CD4-positive, alpha-beta T cell (primary cell): ENCODE measurements at places on chromosomes 2 and 18. TPM values are rescaled to one million over a fixed set of nuclear protein-coding genes. Genes with fewer than 3 reads are reported as not detected.
A peak's percentile ranks its signal among the peaks of the same experiment; 100 is the strongest.

DNA sequence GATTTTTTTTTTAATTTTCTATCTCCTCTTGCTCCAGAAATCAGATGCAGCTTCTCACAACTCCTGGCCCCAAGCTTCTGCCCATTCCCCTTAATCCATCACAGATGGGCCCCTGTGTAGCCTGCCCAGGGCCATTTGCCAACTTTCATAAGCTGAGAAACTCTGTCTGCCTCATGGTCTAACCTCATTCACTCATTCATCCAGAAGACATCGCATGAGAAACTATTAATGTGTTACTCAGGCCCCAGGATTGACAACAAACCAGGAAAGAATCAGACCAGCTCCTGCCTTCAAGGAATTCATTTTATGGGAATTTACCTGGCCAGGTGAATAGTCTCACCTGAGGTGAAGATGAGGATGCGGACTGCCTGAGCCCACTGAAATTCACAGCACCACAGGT is 35.0 kb downstream of the SLC14A2 start:
- no peak for DNase-seq

DNA sequence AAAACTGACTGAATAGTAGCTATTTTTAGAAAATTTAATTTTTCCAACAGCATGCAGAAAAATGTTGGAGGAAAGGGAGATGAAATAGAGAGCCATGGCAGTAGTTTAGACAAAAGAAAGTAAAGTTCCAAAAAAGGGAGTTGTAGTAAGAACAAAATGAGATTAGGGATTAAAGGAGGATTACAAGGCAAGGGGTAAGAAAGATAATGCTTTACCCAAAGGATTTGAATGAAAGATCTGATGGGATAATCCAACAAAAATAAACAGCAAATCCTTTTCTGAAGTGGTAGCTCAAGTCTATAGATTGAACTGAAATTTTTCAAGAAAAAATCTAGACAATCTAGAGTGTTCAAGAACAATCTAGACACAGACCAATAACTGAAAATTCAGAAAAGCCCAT is 644.3 kb upstream of the FSHR start:
- DNase-seq: no peak

- no peak for DNase-seq
Measured at GRCh38 chr18:55735199-55735855, 147.3 kb upstream of the TCF4 start.

GRCh38 chr2:56613254-56613653 is 429.5 kb downstream of the CCDC85A start:
- DNase-seq: no peak

DNA sequence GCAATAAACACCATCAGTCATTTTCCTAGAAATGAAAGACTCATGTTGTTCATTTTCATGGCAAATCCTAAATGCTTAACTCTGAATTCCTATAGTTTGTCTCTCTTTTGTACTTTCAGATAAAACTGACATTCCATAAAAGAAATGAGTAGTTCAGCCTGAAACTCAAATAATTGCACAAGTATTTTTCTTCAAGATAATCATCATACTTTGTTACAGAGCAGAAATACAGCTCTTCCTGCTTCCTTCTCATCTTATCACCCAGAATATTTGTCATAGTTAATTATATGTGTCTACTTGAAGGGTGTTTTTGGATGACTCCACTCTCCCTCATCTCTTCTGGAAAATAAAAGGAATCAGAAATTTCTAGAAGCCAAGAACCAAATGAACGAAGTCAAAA is 141.1 kb downstream of the HNMT start:
- no peak for DNase-seq

DNA sequence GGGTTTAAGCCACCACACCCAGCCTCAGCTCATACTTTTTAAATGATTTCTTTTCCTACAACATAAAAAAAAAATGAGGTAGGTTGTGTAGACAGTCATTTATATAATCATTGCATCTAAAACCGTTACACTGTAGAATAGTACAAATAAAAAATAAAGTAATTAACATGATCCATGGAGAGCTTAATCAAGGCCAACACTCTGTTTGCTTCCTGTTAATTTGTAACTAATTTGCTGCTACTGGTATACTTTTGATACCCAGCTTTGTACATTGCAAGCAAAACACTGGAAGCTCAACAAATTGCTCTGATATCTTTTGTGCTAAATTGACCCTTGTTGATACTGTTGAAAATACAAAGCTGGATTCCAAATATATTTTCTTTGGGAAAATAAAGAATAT is 20.2 kb upstream of the KCTD1 start:
- no peak for DNase-seq

The C2orf72 gene
- not detected for total RNA-seq

GRCh38 chr2:239895116-239895515 is 130.0 kb downstream of the NDUFA10 start:
- DNase-seq: no peak

- DNase-seq: peak; percentile 97
Measured at GRCh38 chr18:12947285-12948049, at the start of gene SEH1L. TSS of gene SEH1L (plus strand) at chr18:12948011. CDS start at chr18:12948122, 111 bp downstream.

The LIMS3 gene
- total RNA-seq: 0.42 TPM

GRCh38 chr2:160402997-160403979 is 90.3 kb downstream of the RBMS1 start:
- no peak for DNase-seq
